Keratinocyte (primary cell): ENCODE measurements at places on chromosomes 7 and 10.

DNA sequence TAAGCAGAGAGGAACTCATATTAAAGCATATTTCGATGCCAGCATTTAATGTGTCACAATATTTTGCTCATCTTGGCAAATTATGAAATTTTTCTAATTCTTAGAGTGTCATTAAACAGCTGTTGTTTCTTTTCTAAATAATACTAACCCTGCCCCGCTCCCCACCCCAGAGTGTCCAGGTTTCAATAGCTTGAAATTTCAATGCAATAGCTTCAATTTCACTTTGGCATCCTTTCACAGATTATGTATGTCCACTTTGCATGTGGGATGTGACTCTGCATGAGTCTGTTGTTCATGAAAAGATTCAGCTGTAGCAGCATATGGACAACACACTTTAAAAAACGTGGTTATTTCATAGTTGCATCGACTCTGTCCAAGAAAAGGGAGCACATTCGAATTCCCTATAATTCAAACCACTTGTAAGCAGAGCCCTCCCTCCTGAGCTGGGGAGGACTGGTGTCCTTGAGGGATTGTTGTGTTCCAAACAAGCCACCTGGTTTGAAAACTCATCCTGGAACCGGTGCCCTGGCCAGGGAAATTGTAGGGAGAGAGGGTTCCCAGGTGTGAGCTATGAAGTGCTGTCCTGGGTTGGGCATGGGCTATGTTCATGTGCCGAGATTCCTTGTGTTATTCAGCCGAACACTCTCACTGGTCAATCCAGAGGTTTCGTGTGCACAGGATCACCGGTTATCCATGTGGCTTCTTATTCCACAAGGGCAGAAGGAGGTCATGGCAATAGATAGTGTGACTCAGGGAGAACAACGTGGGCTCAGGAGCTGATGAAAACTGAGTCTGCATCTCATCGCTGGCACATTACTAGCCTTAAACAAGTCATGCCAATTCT is 64.6 kb upstream of the CREB5 start:
- H3K4me3 ChIP-seq, result no peak overlapping the region
- no peaks in the 10 kb centered on the region for H3K27me3 ChIP-seq
- no peak for DNase-seq
- H3K27ac ChIP-seq, result no peak overlapping the region
- peaks cover 17% of the 10 kb centered on the region for H3K4me1 ChIP-seq

GRCh38 chr10:69413221-69413865 is 3.4 kb downstream of the TACR2 start:
- H3K4me3 ChIP-seq, result no peak overlapping the region
- no peaks in the 10 kb centered on the region for H3K27me3 ChIP-seq
- peaks cover 10% of the 10 kb centered on the region for H3K4me1 ChIP-seq
- H3K27ac ChIP-seq, result no peak overlapping the region
- no peak for DNase-seq

DNA sequence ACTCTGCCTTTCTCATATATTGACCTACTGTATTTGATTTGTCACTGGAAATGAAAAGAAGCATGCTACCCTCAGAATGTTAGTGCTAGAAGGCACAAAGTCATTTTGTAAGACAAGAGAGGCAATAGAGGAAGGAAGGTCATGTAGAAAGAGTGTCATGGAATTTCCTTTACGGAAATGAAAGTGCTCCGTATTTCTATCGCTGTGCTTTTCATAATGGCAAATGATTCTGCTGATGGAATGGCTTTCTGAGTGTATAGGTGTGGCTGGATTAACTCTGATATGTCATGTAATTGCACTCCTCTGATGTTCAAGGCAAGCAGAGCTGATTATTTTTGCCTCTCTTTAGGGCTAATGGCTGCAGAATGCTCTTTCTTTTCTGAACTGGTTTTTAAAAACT is 15.5 kb upstream of the STEAP4 start:
- H3K27me3 ChIP-seq, result no peaks in the 10 kb centered on the region
- no peaks in the 10 kb centered on the region for H3K36me3 ChIP-seq
- peak overlapping the region; percentile 32 for H3K4me3 ChIP-seq
- H3K27ac ChIP-seq, result no peak overlapping the region
- peaks cover 25% of the 10 kb centered on the region for H3K4me1 ChIP-seq

GRCh38 chr10:44205067-44205466 is 179.8 kb downstream of the CXCL12 start:
- H3K4me1 ChIP-seq, result no peaks in the 10 kb centered on the region
- DNase-seq, result no peak
- H3K4me3 ChIP-seq, result no peak overlapping the region
- H3K36me3 ChIP-seq, result no peaks in the 10 kb centered on the region
- H3K27me3 ChIP-seq, result no peaks in the 10 kb centered on the region
- H3K27ac ChIP-seq, result no peak overlapping the region

- H3K36me3 ChIP-seq, result peaks cover 19% of the 10 kb centered on the region
- no peaks in the 10 kb centered on the region for H3K4me1 ChIP-seq
- H3K27ac ChIP-seq, result no peak overlapping the region
- no peak for DNase-seq
These were observed 48.4 kb downstream of the SHH start for GRCh38 chr7:155763691-155764437.

GRCh38 chr10:6201516-6201975 is 1.2 kb upstream of the PFKFB3 start:
- DNase-seq, result no peak
- H3K36me3 ChIP-seq, result no peaks in the 10 kb centered on the region
- peaks cover 6% of the 10 kb centered on the region for H3K27me3 ChIP-seq
- peak overlapping the region; percentile 57 for H3K4me3 ChIP-seq
- no peak overlapping the region for H3K27ac ChIP-seq
- peaks cover 21% of the 10 kb centered on the region for H3K4me1 ChIP-seq

DNA sequence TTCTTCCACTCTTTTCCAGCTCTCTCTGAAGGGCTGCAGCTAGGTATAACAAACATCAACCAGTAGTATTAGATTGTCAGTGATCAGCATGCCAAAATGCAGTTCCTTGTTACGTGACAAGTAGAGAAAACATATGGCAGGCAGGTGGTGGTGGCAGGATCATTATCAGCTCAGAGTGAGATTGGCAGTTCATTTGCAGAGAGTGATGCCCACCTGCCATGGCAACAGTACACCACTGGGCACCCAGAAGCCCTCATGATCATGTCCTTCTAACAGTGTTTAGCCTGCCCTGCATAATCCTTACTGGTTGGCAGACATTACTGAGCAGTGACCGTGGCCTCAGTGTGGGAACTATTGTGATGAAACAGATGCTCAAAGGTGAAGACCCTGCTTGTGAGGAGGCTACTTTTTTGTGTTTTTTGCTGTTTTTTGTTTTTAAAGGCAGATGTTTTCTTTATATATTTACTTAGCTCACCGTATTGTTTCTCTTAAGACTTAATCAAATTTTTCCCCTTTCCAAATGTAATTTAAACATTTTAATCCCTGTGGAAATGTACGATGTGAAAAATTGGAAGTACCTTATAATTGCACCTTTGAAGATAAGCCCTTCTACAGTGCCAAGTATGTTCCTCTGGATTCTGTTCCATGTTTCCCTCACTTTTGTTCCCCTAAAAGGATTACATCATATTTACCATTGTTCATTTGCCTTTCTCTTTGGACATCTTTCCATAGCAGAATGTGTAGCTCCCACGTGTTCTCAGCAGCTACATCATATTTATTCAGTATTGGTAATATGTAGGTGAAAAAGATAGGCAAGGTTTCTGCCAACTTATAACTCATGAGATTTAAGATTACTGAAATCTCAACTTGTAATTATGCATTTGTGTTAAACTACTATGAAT is 179.6 kb downstream of the SND1 start:
- H3K36me3 ChIP-seq, result no peaks in the 10 kb centered on the region
- H3K4me1 ChIP-seq, result no peaks in the 10 kb centered on the region
- DNase-seq, result no peak
- H3K4me3 ChIP-seq, result no peak overlapping the region
- H3K27ac ChIP-seq, result no peak overlapping the region
- no peaks in the 10 kb centered on the region for H3K27me3 ChIP-seq

- H3K27ac ChIP-seq, result no peak overlapping the region
- DNase-seq, result no peak
- H3K27me3 ChIP-seq, result no peaks in the 10 kb centered on the region
These were observed 163.7 kb downstream of the DIP2C start for GRCh38 chr10:525565-526315.

DNA sequence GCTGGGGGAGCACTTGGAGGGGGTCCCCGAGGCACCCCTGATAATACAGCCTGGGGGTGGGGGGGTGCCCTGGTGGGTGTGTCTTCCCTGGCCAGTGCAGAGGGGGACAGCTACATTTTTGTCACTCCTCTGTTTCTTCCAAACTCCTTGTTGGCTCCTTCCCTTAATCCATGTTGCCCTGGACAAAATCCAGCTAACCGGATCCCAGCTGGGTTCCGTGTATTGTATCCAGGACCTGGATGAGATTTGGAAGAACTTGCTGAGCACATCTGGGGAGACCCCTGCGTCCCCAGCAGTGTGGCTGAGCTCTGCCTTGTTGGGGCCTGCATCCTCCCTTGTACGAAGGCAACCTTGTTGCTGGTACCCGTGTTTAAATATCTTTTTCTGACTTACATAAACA is 86.8 kb upstream of the BTBD16 start:
- no peaks in the 10 kb centered on the region for H3K27me3 ChIP-seq
- peaks cover 5% of the 10 kb centered on the region for H3K4me1 ChIP-seq
- no peak overlapping the region for H3K27ac ChIP-seq
- H3K4me3 ChIP-seq, result no peak overlapping the region
- peaks cover 1% of the 10 kb centered on the region for H3K36me3 ChIP-seq
- DNase-seq, result no peak

DNA sequence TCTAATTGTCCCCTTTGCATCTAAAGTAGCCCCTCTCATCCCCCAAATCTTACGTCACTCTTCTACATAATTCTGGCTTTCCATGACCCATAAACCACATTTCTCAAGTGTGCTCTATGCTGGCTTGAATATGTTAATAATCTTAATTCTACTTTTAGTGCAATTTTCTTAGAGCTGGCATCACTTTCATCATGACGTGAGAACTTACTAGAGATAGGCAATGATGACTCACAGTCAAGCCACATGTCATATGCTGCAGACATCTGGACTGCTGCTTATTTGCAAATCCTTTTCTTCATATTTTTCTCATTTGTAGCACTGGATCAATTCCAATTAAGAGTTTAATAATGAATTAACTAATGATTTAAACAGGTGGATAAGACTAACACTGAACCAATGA is 260.7 kb upstream of the PRKCQ start:
- no peak overlapping the region for H3K27ac ChIP-seq
- no peak for DNase-seq
- no peaks in the 10 kb centered on the region for H3K27me3 ChIP-seq
- H3K36me3 ChIP-seq, result peaks cover 2% of the 10 kb centered on the region
- no peaks in the 10 kb centered on the region for H3K4me1 ChIP-seq

DNA sequence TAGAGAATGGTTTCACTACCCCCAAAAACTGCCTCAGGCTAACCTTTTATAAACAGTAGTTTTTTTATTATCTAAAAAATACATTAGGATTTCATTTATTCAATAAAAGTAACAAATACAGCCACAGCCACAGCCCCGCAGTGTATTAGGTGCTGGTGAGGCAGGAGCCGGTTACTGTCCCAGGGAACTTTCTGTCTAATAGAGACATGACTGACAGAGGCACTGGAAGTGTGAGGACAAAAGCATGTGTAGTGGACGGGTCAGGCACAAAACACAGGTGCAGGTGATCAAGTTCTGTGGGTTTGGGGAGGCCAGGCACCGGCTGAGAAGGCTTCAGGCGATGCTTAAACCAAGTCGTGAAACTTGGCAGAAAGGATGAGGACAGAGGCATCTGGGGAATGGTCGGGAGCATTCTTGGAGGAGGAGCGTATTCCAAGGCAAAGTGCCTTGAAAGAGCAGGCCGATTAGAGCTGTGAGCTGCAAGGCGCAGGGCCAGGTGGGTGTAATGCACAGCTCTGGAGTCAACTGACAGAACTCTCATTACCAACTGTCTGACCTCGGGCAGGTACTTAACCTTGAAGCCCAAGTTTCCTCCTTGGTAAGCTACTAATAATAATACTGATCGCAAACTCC is 138.2 kb downstream of the USP6NL start:
- no peak for DNase-seq
- H3K4me3 ChIP-seq, result no peak overlapping the region
- H3K4me1 ChIP-seq, result peaks cover 3% of the 10 kb centered on the region
- H3K27me3 ChIP-seq, result no peaks in the 10 kb centered on the region
- H3K36me3 ChIP-seq, result peaks cover 3% of the 10 kb centered on the region
- no peak overlapping the region for H3K27ac ChIP-seq

- DNase-seq, result no peak
- H3K27me3 ChIP-seq, result no peaks in the 10 kb centered on the region
- H3K36me3 ChIP-seq, result no peaks in the 10 kb centered on the region
These were observed 28.9 kb upstream of the ERCC6 start for GRCh38 chr10:49567810-49568209.

GRCh38 chr7:18430810-18431209 is 64.7 kb upstream of the HDAC9 start:
- no peaks in the 10 kb centered on the region for H3K36me3 ChIP-seq
- DNase-seq, result peak; percentile 49
- H3K4me1 ChIP-seq, result peaks cover 11% of the 10 kb centered on the region
- H3K27me3 ChIP-seq, result no peaks in the 10 kb centered on the region
- no peak overlapping the region for H3K27ac ChIP-seq

DNA sequence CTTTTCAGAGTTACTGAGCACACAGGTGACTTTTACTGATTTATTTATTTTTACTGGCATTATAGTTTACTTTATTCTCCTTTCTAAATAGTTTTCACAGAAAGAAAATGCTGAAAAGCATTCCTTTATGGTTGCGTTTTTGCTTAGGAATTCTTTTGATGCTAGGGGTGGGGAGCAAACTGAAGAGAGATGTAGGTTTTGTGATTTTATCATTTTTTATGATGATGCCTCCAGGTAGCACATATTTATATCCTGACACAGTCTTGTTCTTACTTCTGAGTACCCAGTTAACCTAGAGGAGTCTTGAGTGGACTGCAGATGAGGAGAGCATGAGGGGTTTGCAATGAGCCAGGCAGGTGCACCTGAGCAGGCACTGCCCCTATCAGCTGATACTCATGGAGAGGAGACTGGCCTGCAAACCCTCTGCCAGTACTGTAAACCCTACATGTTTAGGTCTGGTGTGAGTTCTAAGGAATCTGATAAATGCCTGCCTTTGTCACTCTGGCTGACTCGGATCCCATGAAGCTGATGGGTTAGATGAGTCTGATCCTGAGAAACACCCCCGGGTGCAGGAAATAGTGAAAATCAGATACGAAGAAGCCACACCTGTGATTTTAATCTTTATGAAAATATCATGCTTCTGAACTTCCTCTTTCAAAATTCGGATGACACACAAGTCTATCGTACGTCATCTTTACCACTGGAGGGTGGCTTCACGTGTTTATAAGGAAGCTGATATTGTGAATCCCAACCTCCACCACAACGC is 302.9 kb downstream of the WDR37 start:
- peak overlapping the region; percentile 70 for H3K27ac ChIP-seq
- H3K36me3 ChIP-seq, result no peaks in the 10 kb centered on the region
- no peaks in the 10 kb centered on the region for H3K27me3 ChIP-seq
- H3K4me1 ChIP-seq, result peaks cover 24% of the 10 kb centered on the region

GRCh38 chr10:32256613-32257437 is 90.1 kb downstream of the EPC1 start:
- H3K4me1 ChIP-seq, result peaks cover 10% of the 10 kb centered on the region
- H3K27ac ChIP-seq, result no peak overlapping the region
- no peaks in the 10 kb centered on the region for H3K36me3 ChIP-seq
- no peaks in the 10 kb centered on the region for H3K27me3 ChIP-seq
- no peak for DNase-seq
- H3K4me3 ChIP-seq, result no peak overlapping the region

GRCh38 chr7:151686016-151686766 is 166.5 kb upstream of the RHEB start:
- no peaks in the 10 kb centered on the region for H3K27me3 ChIP-seq
- no peak for DNase-seq
- H3K4me3 ChIP-seq, result no peak overlapping the region
